ENCODE measurements at places on chromosomes 2 and 18. TPM values are rescaled to one million over a fixed set of nuclear protein-coding genes. Genes with fewer than 3 reads are reported as not detected.
A peak's percentile ranks its signal among the peaks of the same experiment; 100 is the strongest.

Gene HMSD
- total RNA-seq: 1.3 TPM

Gene ERBB4
- not detected for total RNA-seq

DNA sequence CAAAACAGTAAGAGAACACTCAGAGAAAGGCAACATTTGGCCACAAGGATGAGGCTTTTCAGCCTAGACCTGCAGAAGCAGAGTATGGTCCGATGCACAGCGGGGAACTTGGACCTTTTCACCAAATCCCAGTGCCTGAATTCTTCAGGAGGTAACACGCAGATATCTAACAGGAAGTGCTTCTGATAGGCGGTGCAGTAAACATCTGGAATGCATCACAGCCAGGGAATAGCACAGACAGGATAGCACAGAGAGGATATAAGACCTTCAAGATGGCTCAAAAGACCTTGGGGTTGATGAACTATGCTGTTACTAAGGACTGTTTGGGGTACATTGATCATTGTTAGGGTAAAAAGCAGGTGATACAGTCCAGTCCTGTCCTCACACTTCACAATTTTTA is 1.7 kb downstream of the TMEM127 start:
- peak; percentile 66 for DNase-seq

Gene PDE1A
- 1.7 TPM for total RNA-seq

DNA sequence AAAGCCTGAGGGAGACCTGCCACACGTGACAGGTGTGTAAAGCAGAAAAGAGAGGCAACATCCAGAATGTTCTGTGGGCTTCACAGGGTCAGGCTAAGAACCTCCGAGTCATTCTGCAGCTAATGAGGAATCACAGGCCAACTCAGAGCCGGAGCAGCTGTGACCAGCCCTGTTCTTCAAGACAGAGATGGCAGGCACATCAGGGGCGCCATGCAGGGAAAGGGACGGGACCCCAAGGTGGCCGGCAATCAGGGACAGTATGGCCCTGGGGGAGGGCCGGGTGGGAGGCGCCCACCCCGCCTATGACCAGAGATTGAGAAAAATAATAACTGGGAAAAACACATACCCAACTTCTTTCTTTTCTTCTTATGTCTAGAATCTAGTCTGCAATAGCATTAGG is 316.7 kb upstream of the SALL3 start:
- DNase-seq: no peak

DNA sequence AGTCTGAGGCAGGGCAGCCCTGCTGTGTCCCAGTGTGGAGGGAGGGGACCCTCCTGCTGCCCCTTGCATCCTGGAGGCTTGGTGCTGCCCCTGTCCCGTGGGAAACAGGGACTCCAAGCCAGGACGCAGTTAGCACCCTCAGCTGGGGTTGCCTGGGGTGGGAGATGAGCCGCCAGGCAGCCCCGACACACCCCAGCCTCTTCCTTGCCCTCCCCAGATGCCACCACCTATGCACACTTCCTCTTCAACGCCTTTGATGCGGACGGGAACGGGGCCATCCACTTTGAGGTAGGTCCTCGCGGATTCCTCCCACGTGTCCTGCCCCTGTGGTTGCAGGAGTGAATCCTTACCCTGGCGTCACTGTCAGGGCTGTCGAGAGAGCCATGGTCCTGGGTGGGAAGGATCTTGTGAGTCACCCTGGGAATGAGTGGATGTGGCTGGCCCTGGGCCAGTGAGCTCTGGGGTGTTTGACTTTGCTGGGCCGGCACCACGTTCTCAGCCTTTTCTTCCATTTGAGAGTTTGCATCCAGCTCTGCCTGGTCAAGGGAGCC is 27.5 kb upstream of the FAHD2A start:
- no peak for DNase-seq

- DNase-seq: no peak
Measured at GRCh38 chr18:36308711-36309435, 11.4 kb downstream of the FHOD3 start.

- DNase-seq: no peak
Measured at GRCh38 chr2:42227491-42227890, 58.3 kb downstream of the EML4 start.
